Activated CD4-positive, alpha-beta memory T cell treated with anti-CD3 and anti-CD28 coated beads, Interleukin-2, amount 10 ng/mL, durations not matched to agents 7 days and 5 days (primary cell): ENCODE measurements at places on chromosomes 6 and 20. TPM values are rescaled to one million over a fixed set of nuclear protein-coding genes. Genes with fewer than 3 reads are reported as not detected.

GRCh38 chr6:7431313-7431673, 41.7 kb downstream of the RIOK1 start:
- H3K4me3 ChIP-seq, result no peak overlapping the region
- no peaks in the 10 kb centered on the region for H3K36me3 ChIP-seq
- no peaks in the 10 kb centered on the region for H3K4me1 ChIP-seq
- no peak for DNase-seq
- H3K27ac ChIP-seq, result no peak overlapping the region
- H3K27me3 ChIP-seq, result no peaks in the 10 kb centered on the region

DNA sequence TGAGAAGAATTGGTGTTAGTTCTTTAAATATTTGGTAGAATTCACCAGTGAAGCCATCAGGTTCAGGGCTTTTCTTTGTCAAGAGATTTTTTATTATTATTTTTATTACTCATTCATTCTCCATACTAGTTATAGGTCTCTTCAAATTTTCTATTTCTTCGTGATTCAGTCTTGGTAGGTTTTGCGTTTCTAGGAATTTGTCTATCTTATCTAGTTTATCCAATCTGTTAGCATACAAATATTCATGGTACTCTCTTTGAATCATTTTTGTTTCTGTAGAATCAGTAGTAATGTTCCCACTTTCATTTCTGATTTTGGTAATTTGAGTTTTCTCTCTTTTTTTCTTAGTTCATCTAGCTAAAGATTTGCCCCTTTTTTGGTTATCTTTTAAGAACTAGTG, 52.3 kb upstream of the PRDM1 start:
- peaks cover 33% of the 10 kb centered on the region for H3K4me1 ChIP-seq
- no peaks in the 10 kb centered on the region for H3K27me3 ChIP-seq
- H3K4me3 ChIP-seq, result no peak overlapping the region
- peaks cover 28% of the 10 kb centered on the region for H3K36me3 ChIP-seq

- no peaks in the 10 kb centered on the region for H3K27me3 ChIP-seq
- no peaks in the 10 kb centered on the region for H3K36me3 ChIP-seq
- no peak overlapping the region for H3K4me3 ChIP-seq
- DNase-seq, result no peak
These were observed 102.1 kb downstream of the DLGAP4 start for GRCh38 chr20:36408219-36408618.

- no peaks in the 10 kb centered on the region for H3K36me3 ChIP-seq
- no peaks in the 10 kb centered on the region for H3K4me1 ChIP-seq
- no peak overlapping the region for H3K4me3 ChIP-seq
- H3K27ac ChIP-seq, result no peak overlapping the region
- DNase-seq, result no peak
These were observed 75.1 kb downstream of the TBC1D7 start for GRCh38 chr6:13253272-13253671.

GRCh38 chr6:160256445-160256844, 2.2 kb downstream of the SLC22A2 start:
- H3K36me3 ChIP-seq, result no peaks in the 10 kb centered on the region
- no peaks in the 10 kb centered on the region for H3K4me1 ChIP-seq
- no peak for DNase-seq
- H3K27ac ChIP-seq, result no peak overlapping the region
- H3K4me3 ChIP-seq, result no peak overlapping the region

DNA sequence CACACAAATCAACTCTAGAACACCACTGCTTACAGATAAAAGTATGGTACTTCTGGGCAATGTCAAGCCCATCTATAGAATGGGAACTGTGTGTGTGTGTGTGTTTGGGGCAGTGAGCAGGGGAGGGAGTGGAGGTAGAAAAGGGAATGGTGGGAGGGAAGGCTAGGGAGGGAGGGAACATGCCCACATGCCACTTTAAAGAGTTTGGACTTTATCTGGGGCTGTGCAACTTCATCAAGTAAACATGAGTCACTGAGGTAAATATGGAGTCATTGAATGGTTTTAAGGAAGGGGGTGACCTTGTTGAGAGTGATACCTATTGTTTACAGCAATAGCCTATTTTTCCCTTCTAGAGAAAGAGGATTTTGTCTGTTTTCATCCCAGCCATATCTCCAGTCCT, 22.5 kb upstream of the RNGTT start:
- H3K27ac ChIP-seq, result no peak overlapping the region
- no peaks in the 10 kb centered on the region for H3K36me3 ChIP-seq
- no peak for DNase-seq
- H3K4me3 ChIP-seq, result no peak overlapping the region
- H3K27me3 ChIP-seq, result peaks cover 4% of the 10 kb centered on the region

- no peak for DNase-seq
- no peak overlapping the region for H3K4me3 ChIP-seq
- H3K4me1 ChIP-seq, result peaks cover 6% of the 10 kb centered on the region
- H3K27ac ChIP-seq, result no peak overlapping the region
- H3K27me3 ChIP-seq, result no peaks in the 10 kb centered on the region
These were observed 39.8 kb downstream of the GMPR start for GRCh38 chr6:16278048-16278724.

- no peaks in the 10 kb centered on the region for H3K36me3 ChIP-seq
- H3K27me3 ChIP-seq, result peaks cover 6% of the 10 kb centered on the region
- H3K27ac ChIP-seq, result no peak overlapping the region
- H3K4me1 ChIP-seq, result peaks cover 38% of the 10 kb centered on the region
These were observed 4.8 kb downstream of the LRP11 start for GRCh38 chr6:149859368-149859767.

GRCh38 chr20:4950437-4950836, 50.9 kb downstream of the SLC23A2 start:
- H3K36me3 ChIP-seq, result peaks cover 14% of the 10 kb centered on the region
- peak overlapping the region; percentile 36 for H3K27ac ChIP-seq
- H3K27me3 ChIP-seq, result no peaks in the 10 kb centered on the region
- no peak overlapping the region for H3K4me3 ChIP-seq

GRCh38 chr6:159201336-159201735, 32.1 kb downstream of the FNDC1 start:
- H3K4me3 ChIP-seq, result no peak overlapping the region
- H3K27ac ChIP-seq, result no peak overlapping the region
- no peaks in the 10 kb centered on the region for H3K36me3 ChIP-seq
- H3K27me3 ChIP-seq, result peaks cover 22% of the 10 kb centered on the region
- DNase-seq, result no peak
- H3K4me1 ChIP-seq, result peaks cover 2% of the 10 kb centered on the region

DNA sequence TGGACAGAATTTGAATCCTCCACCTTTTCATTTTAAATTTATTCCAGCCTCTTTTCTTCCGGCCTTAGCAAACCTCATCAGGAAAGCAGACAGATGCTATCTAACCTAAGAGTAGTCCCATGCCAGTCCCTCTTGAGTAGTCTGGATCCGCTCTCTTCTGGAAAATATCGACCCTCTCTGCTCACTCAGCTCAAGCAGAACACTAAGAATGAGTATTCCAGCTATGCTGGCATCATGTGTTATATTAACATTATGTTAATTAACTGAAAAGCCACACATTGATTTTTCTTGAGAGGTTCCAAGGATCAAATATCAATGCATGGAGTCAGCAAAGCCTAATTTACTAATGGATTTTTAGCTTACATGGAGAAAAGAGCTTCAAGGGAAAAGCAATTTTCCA, 161.4 kb downstream of the ID4 start:
- no peak overlapping the region for H3K4me3 ChIP-seq
- DNase-seq, result no peak
- H3K36me3 ChIP-seq, result no peaks in the 10 kb centered on the region
- no peak overlapping the region for H3K27ac ChIP-seq
- H3K4me1 ChIP-seq, result peaks cover 5% of the 10 kb centered on the region

DNA sequence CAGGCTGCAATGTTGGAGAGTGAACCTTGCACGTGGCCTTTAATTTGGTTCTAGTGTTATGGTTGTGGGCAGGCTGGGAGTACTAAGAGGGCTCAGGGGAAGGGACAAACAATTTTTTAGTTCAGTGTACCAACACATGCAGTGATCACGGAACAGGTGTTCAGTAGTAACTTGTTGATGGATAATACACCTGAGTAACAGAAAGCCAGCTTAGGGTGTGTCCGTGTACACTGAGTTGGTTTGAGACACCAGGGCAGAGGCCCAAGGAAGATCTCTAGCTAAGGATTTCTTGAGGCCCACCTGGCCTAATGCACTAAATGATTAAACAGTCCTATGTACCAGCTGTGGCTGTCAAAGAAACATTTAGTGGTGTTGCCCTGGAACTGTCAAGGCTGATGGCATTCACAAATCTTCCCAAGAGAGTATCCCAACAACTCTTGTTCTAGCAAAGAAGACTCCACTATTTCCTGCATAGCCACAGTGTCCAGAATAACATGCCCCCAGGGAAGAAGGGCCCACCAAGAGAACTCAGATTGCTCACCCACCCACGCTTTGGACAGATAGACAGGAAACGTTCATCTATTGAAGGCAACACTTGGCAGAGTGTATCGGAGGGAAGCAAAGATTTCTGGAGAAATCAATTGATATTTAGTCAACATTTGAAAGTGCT, 60.0 kb downstream of the CD83 start:
- H3K36me3 ChIP-seq, result no peaks in the 10 kb centered on the region
- no peak for DNase-seq
- H3K27me3 ChIP-seq, result no peaks in the 10 kb centered on the region

- no peaks in the 10 kb centered on the region for H3K27me3 ChIP-seq
- H3K36me3 ChIP-seq, result peaks cover 33% of the 10 kb centered on the region
- H3K4me3 ChIP-seq, result no peak overlapping the region
- peak; percentile 37 for DNase-seq
- peak overlapping the region; percentile 9 for H3K27ac ChIP-seq
- H3K4me1 ChIP-seq, result peaks cover 17% of the 10 kb centered on the region
These were observed 62.2 kb downstream of the ZDHHC14 start for GRCh38 chr6:157443066-157443800.

DNA sequence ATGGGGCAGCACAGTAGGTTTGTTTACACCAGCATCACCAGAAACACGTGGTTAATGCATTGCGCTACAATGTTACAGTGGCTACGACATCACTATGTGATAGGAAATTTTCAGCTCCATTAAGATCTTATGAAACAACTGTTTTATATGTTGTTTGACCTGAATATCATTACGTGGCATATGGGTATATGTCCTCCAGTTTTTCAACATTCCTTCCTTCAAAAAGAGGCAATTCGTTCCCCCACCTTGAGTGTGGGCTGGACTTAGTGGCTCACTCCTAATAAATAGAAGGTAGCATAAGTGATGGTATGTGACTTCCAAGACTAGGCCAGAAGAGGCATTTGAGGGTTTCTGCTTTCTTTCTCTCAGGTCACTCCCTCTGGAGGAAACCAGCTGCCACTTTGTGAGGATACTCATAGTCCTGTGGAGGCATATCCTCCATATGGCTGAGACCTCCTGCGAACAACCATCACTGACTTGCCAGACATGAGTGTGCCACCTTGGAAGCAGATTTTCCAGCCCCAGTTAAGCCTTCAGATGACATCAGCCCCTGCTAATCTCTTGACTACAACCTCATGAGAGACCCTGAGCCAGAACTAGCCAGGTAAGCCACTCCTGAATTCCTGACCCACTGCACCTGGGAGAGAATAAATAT, 2.3 kb upstream of the TRAM2 start:
- no peaks in the 10 kb centered on the region for H3K36me3 ChIP-seq
- H3K27ac ChIP-seq, result no peak overlapping the region
- H3K4me1 ChIP-seq, result peaks cover 28% of the 10 kb centered on the region
- no peak overlapping the region for H3K4me3 ChIP-seq

DNA sequence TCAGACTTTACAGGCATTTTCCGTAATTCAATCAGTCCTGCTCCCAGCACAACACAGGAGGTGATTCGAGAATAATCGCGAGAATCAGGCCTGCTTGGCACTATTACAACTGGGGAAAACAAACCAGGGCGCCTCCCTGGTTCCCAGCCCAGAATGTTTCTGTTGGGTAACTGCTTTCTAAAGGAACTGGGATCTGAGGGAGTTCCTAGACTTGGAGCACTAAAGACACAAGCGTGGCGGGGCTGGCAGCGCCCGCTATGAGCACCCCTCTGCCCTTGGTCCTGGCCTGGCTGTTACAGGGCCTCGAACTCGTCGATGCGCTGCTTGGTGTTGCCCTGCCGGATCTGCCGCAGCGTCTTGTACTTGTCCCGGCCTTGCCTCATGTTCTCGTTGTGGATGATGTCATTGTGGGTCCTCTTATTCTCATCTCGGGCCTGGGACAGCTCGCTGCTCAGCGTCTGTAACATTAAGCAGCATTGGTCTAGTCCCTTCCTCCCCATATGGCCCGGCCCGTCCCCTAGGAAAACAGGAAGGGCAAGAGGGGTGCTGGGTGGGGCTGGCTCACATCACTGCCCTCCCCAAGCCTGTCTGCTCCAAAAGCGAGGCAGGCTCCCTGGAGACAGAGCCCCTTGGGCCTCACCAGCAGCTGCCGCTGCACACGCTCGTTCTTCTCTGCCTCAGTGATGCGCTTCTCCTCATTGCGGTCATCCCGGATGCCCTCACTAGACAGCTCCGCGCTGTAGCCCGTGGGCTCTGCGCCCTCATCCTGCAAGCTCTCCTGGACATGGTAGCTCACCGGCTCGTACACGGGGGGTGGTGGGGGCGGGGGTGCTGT, 52.3 kb downstream of the EZR start:
- H3K36me3 ChIP-seq, result peaks cover 92% of the 10 kb centered on the region
- peaks cover 13% of the 10 kb centered on the region for H3K4me1 ChIP-seq
- H3K27me3 ChIP-seq, result no peaks in the 10 kb centered on the region
- no peak overlapping the region for H3K27ac ChIP-seq
- DNase-seq, result no peak
- H3K4me3 ChIP-seq, result no peak overlapping the region

- no peak overlapping the region for H3K4me3 ChIP-seq
- peaks cover 13% of the 10 kb centered on the region for H3K36me3 ChIP-seq
- H3K27me3 ChIP-seq, result no peaks in the 10 kb centered on the region
- no peak overlapping the region for H3K27ac ChIP-seq
- peaks cover 58% of the 10 kb centered on the region for H3K4me1 ChIP-seq
These were observed 33.3 kb downstream of the SUN5 start for GRCh38 chr20:32970973-32971300.

GRCh38 chr6:143976806-143977349, 31.2 kb downstream of the PLAGL1 start:
- H3K4me3 ChIP-seq, result no peak overlapping the region
- H3K36me3 ChIP-seq, result no peaks in the 10 kb centered on the region
- H3K27ac ChIP-seq, result no peak overlapping the region
- peaks cover 2% of the 10 kb centered on the region for H3K4me1 ChIP-seq
- no peak for DNase-seq

OR2H1 gene
- not detected for total RNA-seq

PPP1R16B gene
- total RNA-seq, result 119 TPM

HTR1E gene
- not detected for total RNA-seq

C6orf163 gene
- 0.86 TPM for total RNA-seq

TAP1 gene
- total RNA-seq, result 412 TPM

SRMS gene
- not detected for total RNA-seq
